ENCODE measurements at places on chromosomes 12 and 14.

DNA sequence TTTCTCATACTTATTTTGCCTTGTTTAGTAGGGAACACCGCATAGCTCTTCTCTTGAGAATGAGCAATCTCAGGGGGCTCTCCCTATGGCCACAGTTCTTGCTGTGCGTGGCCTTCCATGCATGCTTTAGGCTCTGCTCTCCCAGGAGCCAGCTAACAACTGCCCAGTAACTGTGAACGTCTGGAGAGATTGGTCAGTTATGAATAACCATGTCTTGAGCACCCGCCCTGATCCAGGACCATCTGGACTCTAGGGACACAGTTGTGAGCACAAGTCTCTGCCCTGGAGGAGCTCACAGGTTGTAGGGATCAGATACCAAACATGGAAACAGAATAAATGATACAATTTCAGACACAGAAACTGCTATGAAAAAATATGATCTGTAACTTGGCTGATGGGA lies 12.1 kb downstream of the PSMC1 start:
- no peak for DNase-seq

GRCh38 chr12:10726945-10727344 lies 3.8 kb upstream of the YBX3 start:
- no peak for DNase-seq

DNA sequence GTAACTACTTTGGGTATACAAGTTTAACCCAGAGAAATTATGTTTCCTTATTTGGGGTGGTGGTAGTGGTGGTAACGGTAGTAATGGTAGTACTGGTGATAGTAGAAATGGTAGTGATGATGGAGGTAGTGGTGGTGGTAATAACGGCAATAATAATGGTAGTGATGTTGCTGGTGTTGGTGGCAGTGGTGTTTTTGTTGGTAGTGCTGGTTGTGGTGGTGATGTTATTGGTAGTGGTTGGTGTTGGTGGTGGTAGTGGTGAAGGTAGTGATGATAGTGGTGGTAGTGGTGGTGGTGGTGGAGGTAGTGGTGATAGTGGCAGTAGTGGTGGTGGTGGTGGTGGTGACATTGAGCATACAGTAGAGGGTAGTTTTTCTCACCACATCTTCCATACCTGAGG lies 95.6 kb downstream of the TMEM30B start:
- no peak for DNase-seq

DNA sequence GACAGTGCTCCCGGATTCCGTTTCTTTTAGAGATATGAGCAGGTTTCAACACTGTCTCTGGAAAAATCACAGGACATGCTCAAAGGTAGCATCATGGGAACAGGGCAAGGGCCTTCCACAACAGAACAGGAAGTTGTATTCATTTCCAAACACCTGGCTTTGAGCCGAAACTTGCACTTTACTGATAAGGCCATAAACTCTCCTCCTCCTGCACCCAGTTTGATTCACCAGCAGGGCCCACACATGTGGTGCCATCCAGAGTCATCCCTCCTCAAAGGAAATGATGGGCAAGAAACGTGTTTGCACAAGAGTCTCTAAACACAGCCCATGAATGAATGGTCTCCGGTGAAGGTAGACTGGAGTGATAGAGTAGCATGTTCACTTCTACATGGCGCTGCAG lies 268.4 kb upstream of the FKBP4 start:
- DNase-seq: no peak

DNA sequence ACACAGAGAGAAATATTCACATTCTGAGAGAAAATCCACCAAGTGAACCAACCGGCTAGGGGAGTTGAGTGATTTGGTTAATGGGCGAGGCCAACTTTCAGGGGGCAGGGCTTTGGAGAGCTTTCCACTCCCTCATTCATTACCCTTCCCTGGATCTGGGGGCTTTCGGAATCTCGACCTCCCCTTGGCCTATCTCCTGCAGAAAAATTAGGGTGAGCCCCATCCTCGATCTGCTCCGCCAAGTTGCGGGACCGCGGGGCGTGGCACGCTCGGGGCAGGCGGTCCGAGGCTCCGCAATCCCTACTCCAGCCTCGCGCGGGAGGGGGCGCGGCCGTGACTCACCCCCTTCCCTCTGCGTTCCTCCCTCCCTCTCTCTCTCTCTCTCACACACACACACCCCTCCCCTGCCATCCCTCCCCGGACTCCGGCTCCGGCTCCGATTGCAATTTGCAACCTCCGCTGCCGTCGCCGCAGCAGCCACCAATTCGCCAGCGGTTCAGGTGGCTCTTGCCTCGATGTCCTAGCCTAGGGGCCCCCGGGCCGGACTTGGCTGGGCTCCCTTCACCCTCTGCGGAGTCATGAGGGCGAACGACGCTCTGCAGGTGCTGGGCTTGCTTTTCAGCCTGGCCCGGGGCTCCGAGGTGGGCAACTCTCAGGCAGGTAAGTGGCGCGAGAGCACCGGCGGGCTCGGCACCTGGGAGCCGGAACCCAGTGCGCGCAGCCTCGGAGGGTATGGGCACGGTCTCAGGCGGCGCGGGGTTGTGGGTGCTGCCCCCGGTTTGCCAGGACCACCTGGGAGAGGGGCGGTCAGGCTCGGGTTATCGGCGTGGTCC lies at the start of gene ERBB3:
Gene ERBB3 (plus strand): TSS at position 443 of the 833 bp plus-strand sequence. CDS start 136 bp downstream, at position 579.
- DNase-seq: peak; percentile 9

- no peak for DNase-seq
Measured at GRCh38 chr12:132659146-132659545, 28.0 kb downstream of the POLE start.

DNA sequence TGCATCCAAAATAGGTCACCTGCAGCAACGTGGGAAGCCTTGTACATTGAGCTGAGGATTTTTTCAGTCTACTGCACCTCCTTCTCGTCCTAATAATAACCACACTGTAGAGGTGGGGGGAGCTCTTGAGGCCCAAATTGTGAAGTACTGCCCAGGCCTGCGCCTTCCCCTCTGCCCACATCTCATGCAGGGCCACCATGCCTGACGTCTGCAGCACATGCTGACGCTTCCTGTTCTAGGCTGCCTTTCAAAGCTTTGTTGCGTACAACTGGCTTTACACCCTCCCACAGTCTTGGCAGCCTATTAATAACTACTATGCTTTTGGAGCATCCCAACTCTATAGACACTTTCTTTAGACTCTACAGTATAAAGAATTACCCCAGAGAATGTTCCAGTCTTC lies 26.5 kb upstream of the TTC7B start:
- no peak for DNase-seq

- no peak for DNase-seq
Measured at GRCh38 chr14:54776361-54777001, 126.1 kb downstream of the GCH1 start.

- no peak for DNase-seq
Measured at GRCh38 chr14:22601456-22601855, 3.4 kb downstream of the ABHD4 start.

GRCh38 chr12:109182041-109182839 lies 65.9 kb downstream of the ACACB start:
- DNase-seq: no peak

DNA sequence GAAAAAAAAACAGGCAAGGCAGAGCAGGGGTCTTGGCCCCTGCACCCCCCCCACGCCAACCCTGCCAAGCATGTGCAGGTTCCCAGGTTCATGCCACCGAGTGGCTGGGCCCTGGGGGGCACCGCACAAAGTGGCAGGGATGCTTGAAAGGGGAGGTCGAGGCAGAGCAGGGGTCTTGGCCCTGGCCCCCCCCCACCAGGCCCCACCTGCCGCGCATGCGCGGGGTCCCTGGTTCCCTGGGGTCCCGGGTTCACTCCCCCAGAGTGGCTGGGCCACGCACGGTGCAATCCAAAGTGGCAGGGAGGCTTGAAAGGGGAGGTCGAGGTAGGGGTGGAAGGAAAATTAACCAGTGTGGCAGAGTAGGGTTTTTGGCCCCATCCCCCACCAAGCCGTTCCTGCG lies 312.2 kb downstream of the ALG10 start:
- DNase-seq: no peak

DNA sequence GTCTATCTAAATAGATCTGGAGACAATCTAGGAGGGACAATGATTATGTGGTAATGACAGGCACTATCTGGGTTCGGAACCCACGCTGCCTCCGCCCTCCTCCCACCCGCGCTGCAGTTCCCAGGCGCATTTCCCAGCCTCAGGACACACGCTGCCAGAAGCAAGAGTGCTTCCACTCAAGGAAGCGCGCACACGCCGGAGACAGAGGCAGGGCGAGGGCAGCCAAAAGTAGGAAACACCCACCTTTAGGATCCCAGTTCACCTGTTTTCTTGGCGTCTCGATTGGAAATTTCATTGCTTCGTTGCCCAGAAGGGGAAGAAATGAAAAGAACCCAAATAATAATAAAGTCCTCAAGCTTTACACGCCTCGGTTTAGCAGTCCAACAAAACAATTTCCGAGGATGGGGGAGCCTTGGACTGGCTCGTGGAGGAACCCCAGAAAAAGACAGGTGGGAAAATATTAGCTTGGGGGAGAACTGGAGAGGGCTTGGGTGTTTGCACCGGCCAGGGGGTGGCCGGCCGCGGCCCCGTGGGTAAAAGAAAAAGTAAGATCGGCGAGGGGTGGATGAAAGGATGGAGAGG lies 474 bp downstream of the KCNK10 start:
- no peak for DNase-seq

DNA sequence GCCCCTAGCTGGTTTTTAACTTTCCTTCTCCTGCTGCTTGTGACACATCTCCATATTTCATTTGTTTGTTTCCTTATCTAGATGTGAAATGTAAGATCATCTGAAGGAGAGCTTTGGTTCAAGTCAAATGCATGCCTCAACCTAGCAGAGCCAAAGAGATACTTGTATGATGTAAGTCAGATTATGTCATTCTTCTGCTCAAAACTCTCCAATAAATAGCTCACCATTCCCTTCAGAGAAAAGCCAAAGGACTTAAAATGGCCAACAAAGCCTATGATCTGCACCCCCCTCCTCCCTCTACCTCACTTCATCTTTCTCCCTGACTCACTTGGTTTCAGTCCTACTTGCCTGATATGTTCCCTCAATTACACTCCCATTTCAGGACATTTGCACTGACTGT lies 68.1 kb downstream of the COX16 start:
- no peak for DNase-seq

GRCh38 chr12:133038118-133038709 lies 905 bp downstream of the ZNF84 start:
- no peak for DNase-seq

GRCh38 chr12:3520168-3520567 lies 29.2 kb downstream of the PRMT8 start:
- DNase-seq: no peak

- DNase-seq: no peak
Measured at GRCh38 chr12:59087077-59087673, 166.9 kb upstream of the LRIG3 start.

GRCh38 chr12:127300075-127300474 lies 966.9 kb upstream of the TMEM132C start:
- DNase-seq: no peak

- no peak for DNase-seq
Measured at GRCh38 chr14:69443296-69443805, 41.2 kb upstream of the PLEKHD1 start.

- no peak for DNase-seq
Measured at GRCh38 chr14:81677736-81678135, 144.1 kb upstream of the SEL1L start.

- no peak for DNase-seq
Measured at GRCh38 chr14:52103416-52103815, 34.6 kb upstream of the NID2 start.

DNA sequence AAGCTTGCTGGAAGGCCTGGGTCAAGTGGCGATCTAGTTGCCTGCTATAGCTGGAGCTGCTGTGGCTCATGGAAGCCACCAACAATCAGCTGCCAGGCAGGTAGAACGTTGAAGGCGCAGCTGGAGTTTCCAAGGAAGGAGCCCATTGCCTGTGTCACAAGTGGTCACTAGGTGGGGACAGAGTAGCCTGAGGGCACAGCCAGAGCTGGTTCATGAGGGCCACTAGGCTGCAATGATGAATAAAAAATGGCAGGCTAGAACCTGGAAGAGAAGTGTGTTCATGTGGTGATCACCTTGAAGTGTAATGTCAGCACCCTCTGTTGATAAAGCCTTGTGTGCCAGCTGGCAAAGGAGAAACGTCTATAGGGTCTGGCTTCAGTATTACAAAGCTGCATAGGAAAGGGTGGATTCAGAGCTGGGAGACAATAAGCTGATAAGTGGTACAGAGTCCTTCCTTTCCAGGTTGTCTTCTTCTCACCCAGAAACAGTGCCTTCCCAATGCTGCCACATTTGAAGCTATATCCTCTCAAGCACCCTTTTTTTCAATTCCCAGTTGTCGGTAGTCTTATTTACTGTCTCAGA lies 165.8 kb downstream of the EMP1 start:
- DNase-seq: no peak

DNA sequence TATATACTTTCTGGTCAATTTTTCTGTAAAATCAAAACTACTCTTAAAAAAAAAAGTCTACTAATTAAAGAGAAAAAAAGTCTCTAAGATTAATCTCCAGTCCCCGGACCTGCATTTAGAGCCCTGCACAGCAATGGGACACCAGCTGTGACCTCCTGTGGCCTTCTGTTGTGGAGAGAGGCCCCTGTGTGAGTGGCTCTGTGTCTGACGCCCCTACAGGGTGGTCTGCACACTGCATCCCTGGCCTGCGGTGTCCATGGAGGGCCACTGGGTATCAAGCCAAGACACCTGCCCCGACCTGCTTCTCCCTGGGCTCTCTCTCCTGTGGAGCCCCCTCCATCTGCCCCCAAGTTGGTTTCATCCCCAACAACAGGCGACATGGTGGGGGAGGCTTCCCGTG lies 248.0 kb upstream of the DIO3 start:
- DNase-seq: no peak

- DNase-seq: no peak
Measured at GRCh38 chr14:89491711-89492381, 74.8 kb upstream of the FOXN3 start.

DNA sequence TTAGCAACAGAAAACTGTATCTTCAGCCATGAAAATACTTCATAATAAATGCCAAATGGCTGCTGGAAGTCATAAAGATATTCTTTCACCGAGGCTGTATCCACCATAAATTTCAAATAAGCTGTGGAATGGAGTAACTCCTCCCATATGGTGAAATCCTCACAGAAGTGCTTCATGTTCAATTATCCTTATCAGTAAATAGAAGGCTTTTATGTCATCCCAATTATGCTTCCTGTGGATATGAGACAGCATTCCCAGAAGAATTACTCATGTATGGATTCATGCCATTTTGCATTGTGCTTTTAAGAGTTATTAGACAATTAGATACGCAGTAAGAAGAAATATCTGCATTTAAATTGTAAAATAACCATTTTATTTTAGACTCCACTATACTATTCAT lies 99.0 kb downstream of the RTN1 start:
- DNase-seq: no peak
